ENCODE measurements at places on chromosomes 2 and 18.

DNA sequence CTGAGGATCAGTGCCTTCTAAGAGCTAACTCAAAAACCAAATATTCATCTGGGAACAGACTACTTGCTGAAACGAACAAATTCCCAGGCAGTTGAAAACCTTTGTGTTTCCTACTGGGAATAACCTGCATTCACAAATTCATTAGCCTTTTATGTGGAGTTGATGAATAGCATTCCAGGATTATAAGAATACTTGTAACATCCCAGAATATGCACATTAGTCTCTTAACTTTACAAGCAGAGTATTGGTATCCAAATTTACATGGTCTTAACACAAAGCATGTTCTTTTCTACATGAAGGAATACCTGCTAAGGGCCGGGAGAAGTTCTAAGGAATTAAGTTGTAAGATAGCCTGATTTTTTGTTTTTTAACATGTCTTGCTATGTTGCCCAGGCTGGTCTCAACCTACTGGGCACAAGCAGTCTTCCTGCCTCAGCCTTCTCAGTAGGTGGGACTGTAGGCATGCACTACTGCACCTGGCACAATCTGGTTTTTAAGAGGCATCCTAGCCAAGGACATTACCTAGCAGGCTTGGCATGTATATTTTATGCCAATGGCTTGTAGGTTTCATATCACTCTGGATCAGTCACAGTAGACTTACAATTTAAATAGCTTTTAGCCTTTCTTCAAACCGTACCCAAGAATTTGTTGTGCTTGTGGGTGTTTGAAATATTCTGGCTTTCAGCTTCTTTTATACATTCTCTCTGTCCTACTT lies 50.7 kb downstream of the MGAT5 start:
- DNase-seq: no peak

DNA sequence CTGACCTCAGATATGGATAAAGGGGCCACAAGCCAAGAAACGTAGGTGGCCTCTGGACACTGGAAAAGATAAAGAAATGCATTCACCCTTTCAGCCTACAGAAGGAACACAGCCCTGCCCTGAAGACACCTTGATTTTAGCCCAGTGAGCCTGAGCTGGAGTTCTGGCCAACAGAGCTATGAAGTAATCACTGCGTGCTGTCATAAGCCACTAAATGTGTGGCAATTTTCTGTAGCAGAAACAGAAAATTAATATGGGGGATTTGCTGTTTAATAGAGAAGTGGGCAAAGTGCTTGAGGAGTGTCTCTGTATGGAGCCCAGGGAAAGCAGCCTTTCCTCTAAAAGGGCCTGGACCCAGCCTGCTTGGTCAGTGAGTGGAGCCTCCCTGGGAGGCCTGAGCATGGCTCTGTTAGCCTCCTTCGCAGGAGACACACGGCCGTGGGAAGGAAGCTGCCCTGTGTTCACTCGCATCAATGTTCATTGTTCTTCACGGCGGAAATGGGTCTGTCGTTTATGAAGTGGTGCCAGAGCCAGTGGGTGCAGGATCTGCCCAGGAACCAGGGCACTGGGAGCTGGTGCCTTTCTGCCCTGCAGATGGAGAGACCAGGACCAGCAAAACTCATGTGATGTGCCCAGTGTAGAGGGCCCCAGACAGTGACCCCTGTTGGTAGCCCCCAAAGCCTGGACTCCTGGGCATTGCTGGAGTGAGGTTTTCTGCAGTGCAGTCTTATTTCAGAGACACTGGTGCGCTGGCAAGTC lies 268.9 kb downstream of the NDUFA10 start:
- no peak for DNase-seq

- no peak for DNase-seq
Observed at GRCh38 chr2:170248574-170249393, 70.8 kb downstream of the MYO3B start.

- DNase-seq: no peak
Observed at GRCh38 chr18:8162802-8163201, 446.4 kb upstream of the RAB12 start.

DNA sequence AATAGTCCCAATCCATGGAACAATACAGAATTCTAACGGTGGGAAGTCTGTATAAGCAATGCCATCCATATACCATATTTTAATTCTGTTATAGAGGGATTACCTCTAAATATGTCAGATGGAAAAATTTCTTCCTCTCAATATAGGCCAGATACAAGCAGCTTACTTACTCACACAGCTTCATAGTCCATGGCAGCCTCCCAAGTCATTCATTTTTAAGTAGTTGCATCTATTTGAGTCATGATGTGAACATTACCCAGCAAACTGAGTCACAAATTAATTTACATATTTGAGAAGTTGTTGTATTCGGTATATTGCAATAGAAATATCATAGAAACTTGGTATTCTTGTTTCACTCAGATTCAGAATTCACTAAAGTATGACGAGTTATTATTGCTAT lies 20.3 kb downstream of the TBR1 start:
- peak; percentile 68 for DNase-seq

DNA sequence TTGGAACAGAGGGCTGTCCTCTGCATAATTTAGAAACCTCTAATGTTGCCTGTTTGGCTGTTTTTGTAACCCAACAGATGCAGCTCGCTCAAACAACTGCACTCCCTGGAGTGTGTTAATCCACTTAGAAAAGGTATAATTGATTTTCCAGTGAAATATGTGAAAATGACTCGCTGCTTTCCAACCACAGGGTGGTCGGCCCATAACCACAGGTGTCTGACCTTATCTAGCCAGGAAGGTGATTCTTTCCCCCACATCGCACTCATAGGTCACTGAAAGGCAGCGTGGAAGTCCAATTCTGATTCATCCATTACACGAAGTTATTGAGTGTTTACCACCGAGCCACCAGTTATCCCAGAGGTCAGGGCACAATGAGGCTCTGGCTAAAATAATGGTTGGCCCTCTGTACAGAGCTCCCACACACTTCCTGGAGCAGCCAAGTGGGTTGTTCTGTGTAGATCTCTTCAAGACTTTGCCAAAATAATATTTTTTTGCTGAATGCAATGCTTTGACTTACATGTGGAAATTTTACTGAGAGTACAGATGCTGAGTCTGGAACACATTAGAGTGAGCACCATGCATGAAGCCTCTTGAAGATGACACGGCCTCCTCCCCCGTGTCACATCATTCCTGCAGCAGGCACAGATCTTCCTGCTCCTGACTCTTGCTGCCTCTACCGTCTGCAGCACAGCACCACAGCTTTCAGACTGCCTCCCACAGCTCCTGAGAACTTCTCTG lies 396.2 kb downstream of the ZNF516 start:
- DNase-seq: no peak

- peak; percentile 77 for DNase-seq
Observed at GRCh38 chr2:230714136-230714480, 1.5 kb downstream of the CAB39 start.

GRCh38 chr2:191656391-191656790 lies 21.5 kb upstream of the NABP1 start:
- DNase-seq: peak; percentile 66

DNA sequence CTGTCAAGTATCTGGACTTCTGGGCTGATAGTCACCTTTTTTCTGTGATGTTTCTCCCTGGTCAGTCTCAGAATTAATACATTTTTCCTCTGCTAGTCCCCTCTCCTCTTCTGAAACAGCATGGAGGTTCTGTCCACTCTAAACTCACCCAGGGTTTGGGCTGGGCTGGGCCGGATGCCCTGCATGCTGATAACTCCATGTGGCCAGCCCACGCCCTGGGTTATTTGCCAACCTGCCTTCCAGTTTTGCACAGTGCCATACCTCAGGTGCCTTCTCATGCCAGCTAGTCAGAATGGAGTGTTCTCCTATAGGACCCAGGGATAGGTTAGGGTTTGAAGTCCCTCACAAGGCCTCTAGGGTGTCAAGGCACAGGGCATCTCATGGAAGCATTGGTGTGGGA lies 32.2 kb downstream of the MEX3C start:
- DNase-seq: no peak

DNA sequence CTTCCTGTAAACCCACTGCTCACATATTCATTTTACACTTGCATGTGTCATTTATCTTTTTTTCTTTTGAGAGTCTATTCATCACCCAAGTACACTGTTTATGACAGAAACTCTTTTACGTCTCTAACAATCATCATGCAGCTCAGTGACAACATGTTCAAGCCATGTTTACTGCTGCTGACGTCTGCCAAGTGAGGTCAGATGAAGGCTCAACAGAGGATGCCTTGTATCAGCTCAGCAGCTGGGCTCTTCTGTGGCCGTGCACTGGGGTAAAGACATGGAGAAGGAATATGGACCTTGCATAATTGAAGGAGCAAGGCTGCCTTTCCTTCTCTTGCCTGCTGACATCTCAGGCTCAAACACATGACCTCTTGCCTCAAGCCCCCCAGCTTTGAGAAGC lies 99.6 kb downstream of the ADD2 start:
- DNase-seq: no peak

DNA sequence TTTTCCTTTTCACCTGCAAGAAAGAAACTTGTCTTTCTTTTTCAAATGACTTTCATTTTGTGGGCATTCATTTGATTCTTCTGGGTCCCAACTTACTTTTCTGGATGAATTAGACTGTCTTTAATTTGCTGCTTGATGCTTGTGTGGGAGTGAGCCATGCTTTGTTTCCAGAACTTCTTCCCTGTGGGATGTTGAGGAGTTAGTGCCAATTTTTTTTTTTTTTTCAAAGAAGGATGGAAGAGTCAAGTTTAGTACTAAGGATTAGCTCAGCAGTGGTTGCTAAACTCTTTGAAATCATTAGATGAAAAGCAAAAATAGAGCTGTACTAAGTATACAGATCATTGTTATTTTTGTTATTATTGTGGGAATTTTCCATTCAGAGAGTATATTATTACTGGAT lies 17.2 kb upstream of the KCTD1 start:
- DNase-seq: peak; percentile 11

GRCh38 chr2:83850071-83850725 lies 608.9 kb downstream of the SUCLG1 start:
- DNase-seq: peak; percentile 15

DNA sequence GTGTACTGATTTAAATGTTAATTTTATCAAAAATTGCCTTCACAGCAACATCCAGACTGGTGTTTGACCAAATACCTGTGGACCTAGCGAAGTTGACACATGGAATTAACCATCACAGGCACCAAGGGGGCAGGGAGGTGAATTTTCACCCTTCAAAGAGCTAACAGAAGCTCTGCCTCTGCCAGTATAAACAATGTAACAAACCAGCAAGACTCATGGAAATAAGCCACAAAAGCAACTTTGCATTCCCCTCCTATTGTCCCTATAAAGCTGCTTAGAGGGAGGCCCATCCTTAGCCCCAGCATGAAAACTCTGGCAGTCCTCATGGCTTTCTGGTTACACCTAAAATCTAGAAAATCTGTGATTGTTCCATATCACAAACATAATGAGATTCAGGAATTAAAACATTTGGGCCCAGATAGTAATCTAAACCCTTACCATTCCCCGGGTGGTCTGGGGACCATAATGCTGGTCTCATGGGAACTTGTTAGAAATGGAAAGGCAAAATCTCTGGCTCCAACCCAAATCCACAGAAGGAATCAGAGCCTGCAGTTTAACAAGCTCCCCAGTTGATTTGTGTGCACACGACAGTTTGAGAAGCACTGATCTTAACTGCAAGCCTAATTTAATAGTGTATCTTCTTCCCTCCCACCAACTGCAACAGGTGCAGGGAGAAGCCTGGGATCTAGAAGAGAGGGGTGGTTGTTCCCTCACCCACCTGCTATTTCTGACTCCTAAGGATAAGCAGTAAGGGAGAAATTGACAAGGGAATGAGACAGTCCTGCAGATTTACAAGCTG lies 23.1 kb downstream of the SERPINB11 start:
- no peak for DNase-seq

- no peak for DNase-seq
Observed at GRCh38 chr2:191379375-191379774, 134.2 kb downstream of the MYO1B start.

DNA sequence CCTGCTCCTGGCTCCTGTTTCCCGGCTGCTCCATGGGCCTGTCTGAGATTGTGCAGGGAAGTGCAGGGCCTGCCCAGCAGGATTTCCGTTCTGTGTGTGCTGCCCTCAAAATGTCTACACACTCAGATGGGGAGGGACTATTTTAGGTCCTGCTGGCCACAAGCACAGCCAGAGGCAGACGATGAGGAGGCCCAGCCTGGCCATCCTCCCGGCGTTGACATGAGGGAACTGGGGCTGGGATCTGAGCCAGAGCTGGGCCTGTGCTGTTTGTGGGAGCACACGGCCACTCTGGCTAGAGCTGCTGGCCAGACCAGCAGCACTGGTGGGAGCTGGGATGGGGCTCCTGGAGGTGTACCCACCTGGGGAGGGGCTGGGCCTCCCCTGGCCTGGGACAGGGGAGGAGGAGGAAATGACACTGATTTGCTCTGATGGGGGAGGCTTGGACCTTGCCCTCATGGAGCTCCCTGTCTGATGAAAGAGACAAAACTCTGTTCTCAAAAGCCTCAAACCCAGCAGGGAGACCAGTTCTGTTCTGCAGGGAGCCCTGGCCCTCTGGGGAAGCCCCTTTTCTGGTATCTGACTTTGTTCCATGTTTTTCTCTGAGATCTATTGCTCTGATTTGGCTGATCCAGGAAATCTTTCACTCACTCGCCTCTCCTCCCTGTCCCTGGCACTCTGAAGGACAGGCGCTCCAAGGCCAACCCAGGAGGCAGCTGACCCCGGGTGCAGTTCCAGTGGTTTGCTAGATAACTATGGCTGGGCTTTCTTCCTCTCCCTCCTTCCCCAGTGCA lies 161.8 kb downstream of the DYSF start:
- DNase-seq: peak; percentile 85
